Activated CD4-positive, CD25-positive, alpha-beta regulatory T cell (primary cell): ENCODE measurements at places on chromosomes 4 and X.

DNA sequence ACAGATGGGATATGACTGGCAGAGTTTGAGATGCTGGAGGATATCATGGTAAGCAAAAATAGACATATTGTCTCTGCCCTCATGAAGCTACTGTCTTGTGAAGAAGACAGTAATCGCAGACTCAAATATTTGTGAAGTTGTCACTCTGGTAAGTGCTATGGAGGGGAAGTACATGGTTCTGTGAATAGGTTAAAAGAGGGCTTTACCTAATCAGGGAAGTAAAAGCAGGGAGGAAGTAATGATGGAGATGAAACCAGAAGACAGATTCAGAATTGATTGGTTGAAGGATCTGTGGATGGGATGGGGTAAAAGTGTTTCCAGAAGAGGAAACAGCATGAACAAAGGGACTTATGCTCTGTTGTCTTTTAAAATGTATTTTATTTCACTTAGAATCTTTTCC is 19.3 kb upstream of the MAGED1 start:
- no peak for DNase-seq

DNA sequence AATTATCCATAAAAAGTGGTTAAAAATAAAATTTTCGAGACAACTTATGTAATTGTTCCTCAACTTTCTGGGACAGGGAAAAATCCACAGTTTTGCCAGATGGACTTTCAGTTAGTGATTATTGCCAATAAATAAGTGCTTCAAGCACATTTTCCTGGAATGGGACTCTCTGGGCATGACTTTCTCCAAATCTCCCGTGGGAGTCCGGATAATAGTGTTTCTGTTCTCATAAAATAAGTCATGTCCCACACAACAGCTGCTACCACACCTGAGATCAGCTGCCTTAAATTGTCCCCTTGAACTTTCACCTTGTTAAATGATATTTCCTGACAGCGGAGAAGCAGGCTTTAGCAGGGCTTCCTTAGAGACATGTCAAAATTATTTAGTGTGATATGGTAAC is 133.4 kb upstream of the NAP1L5 start:
- no peak for DNase-seq

GRCh38 chr4:78940752-78941151 is 1.5 kb upstream of the PAQR3 start:
- DNase-seq = no peak

- no peak for DNase-seq
Observed at GRCh38 chr4:106344647-106344970, 24.0 kb downstream of the GIMD1 start.

DNA sequence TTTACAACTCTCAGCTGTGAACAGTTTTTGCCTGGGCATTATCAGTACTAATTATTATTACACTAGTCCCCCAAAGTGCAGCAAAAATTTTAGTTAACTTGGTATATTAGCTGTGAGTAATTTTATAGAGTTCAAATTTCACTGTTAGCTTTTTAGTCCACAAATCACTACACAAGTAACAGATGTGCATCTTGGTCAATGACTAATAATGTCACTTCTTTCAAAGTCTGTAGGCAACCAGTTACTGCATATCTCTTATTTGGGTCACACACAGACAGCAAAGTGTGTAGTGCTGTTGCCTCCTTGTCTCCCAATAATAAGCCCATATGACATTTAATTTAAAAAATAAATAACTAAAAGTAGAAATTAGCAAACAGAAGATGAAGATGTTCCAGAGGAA is 159.9 kb downstream of the SCFD2 start:
- DNase-seq = no peak

- DNase-seq = no peak
Observed at GRCh38 chrX:115968436-115969252, 201.9 kb upstream of the AGTR2 start.

GRCh38 chr4:80990851-80991250 is 39.7 kb upstream of the BMP3 start:
- no peak for DNase-seq

- DNase-seq = no peak
Observed at GRCh38 chr4:109495514-109495913, 61.9 kb downstream of the SEC24B start.

DNA sequence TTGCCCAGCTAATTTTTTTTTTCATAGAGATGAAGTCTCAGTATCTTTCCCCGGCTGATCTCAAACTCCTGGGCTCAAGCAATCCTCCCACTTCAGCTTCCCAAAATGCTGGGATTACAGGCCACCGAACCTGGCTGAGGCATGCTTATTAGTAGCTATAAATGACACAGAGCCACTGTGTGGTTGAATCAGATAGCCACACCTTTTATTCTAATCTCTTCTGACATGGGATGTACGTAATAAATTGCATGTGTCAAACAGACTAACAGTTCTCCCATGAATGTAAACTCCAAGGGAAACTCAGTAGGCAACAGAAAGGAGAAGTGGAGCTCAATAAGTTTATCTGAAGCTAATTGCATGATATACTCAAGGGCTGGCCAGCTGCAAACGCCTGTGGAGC is 139.8 kb upstream of the VCX3A start:
- no peak for DNase-seq

DNA sequence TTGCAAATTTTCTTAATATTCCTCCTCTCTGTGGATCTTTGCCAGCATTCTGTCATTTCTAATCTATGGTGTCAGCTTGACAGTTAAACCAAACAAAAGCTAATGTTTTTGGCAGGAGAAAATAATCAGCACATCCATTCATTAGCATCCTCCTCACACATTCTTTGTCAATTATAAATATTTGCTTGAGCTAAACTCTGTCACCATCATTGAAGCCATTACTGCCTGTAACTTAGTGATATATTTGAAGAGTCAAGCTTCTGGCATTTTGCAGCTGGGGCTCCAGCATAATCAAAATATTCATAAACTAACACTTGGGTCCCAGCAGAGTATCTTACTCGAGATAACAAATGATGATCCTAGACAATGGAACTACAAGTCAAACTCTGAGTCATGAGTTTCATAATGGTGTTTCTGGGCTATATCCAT is 126.1 kb downstream of the EIF4E start:
- DNase-seq = no peak

GRCh38 chr4:38591617-38592337 is 72.2 kb upstream of the KLF3 start:
- DNase-seq = no peak

- DNase-seq = no peak
Observed at GRCh38 chr4:970046-970745, 3.2 kb downstream of the DGKQ start.

DNA sequence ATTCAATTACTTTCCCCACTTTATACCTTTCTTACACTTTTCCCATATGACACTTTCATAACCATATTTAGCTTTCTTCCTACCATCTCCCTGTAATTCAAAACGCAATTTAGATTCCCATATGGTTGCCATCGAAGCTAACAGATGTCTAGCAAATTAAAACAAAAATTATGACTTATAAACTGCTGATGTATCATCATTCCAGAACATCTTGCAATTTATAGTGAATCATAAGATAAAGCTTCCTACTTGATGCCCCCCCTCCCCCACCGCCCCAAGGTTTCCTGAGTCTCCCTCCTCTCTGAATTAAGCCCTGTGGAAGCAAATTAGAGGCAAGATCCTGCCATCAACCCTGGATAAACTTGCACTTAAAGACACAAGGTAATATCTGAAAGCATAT is 5.4 kb downstream of the TSPAN5 start:
- no peak for DNase-seq

DNA sequence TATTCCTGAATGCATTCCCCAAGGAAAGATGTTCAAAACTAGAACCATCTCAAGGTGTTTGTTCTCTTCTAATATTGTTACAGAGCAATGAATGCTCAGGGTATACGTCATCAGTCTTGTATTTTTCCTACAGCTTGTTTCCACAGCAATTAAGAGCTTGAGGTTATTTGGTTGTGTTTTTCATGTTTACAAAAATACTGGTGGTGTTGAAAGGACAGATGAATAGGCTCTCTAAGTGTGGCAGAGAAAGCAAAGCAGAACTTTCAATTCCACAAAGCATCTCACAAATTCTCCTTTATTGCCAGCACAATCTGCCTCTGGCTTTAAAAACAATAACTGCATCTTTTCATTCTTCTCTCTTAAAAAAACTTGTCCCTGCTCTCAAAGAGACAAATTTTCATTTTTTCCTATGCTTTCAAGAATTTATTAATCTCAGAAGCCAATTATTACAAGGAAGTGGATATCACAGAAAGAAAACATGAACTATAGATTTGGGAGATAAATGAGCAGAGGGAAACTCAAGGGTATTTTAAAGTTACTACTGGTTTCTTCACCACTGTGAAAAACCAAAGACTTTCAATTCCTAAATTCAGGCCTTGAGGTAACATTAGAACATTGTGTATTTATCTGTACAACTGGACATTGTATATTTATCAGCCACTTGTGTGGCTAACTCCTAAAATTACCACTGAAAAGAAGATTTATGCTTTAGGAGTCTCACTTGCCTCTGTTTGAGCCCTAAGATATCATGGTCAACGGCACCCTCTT is 49.2 kb downstream of the DDX53 start:
- DNase-seq = no peak

GRCh38 chr4:2866160-2866861 is 22.7 kb downstream of the ADD1 start:
- no peak for DNase-seq

- no peak for DNase-seq
Observed at GRCh38 chrX:3154386-3154975, 113.2 kb downstream of the ARSF start.

- DNase-seq = no peak
Observed at GRCh38 chr4:52241916-52242315, 190.8 kb downstream of the SPATA18 start.

DNA sequence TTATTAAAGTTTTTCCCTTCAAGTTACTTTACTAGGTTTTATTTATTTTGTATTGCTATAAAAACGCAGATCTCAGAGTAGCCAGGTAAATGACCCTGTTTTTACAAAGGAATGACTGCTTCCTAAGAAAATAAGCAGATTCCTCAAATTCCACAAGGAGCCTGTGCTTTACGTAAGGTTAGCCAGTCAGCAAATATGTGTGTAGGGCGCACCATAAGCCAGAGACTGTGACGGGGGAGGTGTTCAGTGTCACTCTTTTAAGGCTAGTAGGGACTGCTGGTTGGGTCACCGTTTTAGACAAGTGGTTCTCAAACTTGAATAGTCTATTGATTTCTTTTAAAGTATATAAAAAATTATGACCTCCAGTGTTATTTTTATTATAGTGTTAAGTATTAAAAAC is 119.9 kb downstream of the ANK2 start:
- DNase-seq = no peak

DNA sequence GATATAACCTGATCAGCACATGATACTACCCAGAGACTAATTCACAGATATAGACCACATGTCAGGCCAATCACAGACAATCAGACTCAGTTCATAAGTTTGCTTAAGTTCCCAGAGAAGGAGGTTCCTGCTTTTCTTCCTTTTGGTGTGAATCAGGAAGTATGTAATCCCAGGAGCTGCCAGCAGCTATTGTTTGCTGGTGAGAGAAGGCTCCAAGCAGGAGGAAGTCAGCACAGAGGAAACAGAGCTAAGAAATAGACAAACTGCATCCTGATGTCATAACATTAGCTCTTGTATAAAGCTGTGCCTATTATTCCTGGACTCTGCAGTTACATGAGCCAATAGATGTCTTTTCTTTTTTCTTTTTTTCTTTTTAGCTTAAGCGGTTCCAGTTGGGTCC is 50.9 kb downstream of the UCHL1 start:
- no peak for DNase-seq

DNA sequence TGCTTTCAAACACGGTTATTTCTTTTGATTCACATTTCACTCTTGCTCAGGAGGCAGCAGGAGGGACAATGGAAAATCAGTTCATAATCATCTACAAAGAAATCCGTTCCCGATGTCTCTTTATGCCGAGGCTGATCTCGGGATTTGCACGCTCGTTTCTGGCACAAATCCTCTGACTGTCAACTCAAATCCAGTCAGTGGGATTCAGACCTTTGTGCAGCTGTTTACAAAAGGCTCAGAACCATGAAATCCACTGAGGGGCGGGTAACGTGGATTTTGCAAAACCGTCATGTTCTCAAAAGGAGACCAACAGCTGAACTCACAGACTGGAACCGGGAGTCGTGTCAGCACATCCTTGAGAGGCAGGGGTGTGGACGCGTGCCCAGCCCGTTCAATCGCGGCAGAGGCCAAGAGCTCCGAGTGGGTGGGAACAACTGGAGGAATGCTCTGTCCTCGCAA is 46.4 kb downstream of the ACOX3 start:
- DNase-seq = no peak

- no peak for DNase-seq
Observed at GRCh38 chr4:30726090-30726675, 6.0 kb downstream of the PCDH7 start.

DNA sequence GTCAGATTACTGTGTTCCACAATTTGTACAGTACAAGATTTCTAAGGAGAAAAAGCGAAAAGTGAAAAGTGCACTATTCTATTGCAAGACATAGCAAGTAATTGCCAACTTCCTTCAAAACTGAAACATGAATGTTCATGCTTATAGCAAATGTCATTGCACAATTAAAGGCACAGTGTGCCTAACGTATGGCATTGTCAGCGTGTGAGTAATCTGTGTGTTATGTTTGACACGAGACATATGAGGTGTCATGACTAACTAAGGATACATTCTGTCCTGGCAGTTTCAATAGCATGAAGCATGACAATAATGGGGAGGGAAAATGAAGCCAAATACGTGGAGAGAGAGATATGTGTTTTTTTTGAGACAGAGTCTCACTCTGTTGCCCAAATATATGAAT is 33.6 kb upstream of the TBC1D9 start:
- DNase-seq = no peak

GRCh38 chr4:173185847-173186510 is 17.4 kb downstream of the GALNT7 start:
- no peak for DNase-seq

- no peak for DNase-seq
Observed at GRCh38 chr4:83250687-83251446, 33.7 kb downstream of the COQ2 start.

DNA sequence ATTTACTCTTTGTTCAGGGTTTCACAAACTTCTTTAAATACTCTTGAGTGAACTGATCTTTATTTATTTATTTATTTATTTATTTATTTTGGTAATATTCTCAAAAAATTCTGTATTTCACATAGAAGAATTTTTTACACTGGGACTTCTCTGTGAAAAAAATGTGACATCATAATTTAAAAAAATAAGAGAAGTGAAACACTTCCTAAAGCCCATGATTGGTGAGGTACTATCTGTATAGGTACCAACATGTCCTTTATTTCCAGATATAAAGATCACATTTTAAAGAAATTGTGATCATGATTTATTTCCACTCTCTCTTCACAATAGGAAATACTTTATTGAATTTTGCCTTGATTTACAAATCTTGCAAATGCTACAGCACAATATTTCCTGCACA is 497.1 kb downstream of the FAT4 start:
- DNase-seq = no peak

GRCh38 chr4:154954117-154954516 is 173.0 kb downstream of the RBM46 start:
- DNase-seq = no peak

GRCh38 chr4:185723631-185724260 is 88.2 kb downstream of the SORBS2 start:
- DNase-seq = no peak

DNA sequence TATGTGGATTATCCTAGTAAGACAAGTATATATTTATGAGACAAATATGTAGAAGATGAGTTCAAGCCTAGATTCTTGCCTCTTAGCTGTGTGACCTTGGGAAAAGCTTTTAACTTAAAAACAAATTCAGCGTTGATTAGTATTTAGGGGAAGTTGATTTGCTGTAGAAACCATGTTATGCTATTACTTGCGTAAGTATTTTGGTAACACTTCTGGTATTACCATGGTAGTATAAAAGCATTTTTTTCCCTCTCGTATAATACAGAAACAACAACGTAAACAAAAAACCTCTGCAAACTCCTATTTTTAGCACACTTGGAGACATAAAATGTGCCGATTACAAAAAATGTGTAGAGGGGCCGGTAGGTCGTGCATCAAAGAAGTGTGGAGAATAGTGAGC is 33.2 kb downstream of the STAG2 start:
- DNase-seq = no peak
